ENCODE measurements at places on chromosomes 3 and 15.

DNA sequence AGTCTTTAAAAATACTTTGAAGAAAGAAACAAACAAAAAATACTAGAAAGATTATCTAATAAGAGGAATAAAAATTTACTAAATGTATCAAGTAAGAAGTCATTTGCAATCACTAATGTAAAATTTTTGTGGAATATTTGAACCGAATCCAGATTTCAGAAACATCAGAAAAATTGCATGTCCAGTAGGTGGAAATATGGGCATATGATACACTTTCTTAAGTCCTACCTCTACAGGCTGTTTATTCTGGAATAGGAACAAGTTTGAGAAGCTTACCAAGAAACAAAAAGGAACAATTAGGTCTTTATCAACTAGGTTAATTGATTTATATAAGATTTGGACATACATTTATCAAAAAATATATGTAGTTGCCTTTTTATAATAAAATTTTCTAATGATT is 292.9 kb upstream of the ROBO1 start:
- DNase-seq, result no peak

DNA sequence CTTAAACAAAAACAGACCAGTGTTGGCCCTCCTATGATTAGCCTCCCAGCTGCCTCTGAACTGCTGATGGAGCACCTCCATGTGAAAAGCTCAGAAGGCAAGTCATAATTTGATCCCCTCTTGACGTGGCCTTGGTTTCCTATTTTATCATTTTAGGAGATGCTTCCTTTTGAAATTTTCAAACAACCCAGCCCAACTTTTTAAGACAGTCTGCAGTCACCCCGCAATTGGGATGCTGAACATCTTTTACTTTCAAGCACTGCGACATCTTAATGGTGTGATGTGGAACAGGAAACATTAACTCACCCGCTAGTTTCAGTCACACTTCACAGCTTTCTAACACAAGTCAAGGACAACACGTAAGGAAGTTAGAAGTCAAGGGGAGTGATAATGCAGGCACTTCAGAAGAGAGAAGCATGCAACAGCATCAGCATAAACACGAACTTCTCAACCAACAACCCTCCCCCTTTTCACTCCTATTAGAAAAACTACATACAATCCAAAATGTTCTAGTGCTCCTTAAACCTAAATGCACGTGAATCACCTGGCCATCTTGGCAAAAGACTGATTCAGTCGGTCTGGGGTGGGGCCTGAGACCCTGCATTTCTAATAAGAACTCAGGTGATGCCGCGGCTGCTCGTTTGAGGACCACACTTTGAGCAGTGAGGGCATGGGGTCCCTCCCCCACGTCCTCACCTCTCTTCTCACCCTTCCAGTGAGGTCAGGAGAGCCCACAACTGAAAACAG is 161.5 kb downstream of the FOXP1 start:
- peak; percentile 28 for DNase-seq

DNA sequence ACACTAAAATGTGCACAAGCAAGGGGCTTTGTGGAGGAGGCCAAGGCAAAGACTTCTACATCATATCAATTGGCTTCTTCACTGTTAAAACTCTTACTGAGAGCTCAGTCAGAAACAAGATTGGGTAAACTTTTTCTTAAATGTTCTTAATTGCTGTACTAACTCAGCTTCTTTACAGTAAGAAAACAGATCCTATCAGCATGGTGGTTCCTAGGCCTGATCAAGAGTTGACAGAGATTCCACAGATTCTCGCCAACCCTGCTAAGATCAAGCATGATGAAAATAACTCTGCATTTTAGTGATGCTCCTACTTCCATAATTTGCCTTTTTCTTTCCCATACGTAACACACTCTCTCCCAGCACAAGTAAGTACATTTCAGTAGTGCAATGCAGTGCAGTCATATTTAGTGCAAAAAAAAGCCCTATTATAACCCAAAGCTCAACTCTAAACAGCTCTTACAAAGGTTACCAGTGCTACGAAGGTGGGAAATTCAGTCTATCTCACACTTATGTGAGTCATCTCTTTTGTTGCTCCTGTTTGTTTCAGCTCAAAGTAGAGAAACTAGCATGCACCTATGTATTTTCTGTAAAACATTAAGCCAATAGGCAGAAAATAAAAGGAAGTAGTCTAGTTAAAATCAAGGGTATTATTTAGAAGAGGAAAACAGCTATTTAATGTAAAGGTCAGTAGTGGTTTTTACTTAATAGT is 29.9 kb downstream of the TIGIT start:
- no peak for DNase-seq

GRCh38 chr3:113698213-113698742 is 1.8 kb upstream of the USF3 start:
- DNase-seq, result no peak

DNA sequence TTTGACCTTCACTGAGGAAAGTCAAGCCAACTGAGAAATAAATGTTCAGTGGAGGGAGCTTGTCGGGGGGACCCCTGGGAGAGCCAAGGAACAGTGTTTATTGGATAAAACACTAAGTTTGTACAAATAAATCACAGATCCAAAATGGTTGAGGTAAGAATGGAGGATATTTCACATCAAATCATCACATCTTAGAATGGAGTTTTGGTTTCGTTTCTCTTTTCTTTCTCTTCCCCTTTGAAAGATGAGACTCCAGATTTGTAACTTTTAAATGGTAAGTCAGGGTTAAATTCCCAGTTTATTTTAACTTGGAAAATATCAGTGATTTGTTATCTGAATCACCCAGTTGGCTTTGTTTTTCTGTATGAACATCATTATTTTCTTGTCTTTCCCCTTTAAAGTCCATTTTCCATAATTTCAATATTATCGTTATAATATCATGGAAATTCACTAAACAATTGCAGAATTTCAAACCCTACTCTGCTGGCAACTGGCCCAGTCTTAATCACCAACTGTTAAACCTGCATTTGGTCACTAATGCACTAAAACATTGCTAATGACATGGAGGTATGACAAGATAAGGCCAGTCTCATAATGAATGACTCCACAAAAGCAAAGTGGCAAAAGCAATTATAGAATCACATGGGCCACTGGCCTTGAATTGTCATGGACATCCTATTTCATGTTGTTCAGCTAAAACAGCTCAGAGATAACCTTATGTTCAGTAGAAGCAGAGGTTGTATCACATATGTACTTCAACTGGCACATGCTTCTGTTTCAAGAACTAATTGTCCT is 295.1 kb downstream of the SHOX2 start:
- DNase-seq, result no peak

DNA sequence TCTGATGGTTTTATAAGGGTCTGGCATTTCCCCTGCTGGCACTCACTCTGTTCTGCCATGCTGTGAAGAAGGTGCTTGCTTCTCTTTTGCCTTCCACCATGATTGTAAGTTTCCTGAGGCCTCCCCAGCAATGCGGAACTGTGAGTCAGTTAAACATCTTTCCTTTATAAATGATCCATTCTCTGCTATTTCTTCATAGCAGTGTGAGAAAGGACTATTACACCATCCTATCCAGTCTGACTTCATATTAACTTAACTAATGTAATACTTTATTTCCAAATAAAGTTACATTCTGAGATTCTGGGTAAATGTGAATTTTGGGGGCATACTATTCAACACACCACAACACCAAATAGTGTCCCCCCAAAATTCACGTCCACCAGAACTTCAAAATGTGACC is 22.2 kb upstream of the MAP3K13 start:
- DNase-seq, result no peak
